Esophagus muscularis mucosa (tissue), 4 donors: ENCODE measurements at places on chromosomes 11 and 22.

DNA sequence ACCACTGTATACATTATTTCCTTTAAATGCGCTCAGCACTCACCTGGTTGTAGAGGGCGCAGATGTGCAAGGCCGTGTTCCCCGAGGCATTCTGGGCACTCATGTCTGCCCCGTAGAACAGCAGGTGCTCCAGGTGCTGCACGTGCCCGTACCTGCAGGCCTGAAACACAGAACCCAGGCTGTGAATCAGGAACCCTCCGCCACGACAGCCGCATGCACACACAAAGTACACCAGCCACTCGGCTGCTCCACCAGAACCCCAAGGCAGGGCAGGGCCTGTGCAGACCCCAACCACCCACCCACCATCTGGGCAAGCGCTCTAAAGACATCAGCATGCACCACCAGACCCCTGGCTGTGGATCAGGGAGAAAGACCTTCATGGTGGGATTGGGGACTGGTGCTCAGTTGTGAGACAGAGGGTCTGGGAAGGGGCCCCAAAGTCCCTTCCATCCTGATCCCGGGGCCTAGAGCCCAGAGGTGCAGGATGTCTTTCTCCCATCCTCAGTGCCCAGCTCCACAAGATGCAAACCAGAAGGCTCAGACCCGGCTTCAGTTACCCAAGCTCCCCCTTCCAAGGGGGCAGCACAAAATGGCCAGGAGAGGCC lies 177.2 kb downstream of the SHANK2 start:
- no peak for DNase-seq

- DNase-seq: no peak
Observed at GRCh38 chr11:384511-384910, 9.5 kb upstream of the PKP3 start.

- DNase-seq: no peak
Observed at GRCh38 chr11:74354036-74354435, 42.6 kb upstream of the P4HA3 start.

GRCh38 chr22:50105208-50106100 lies 15.6 kb downstream of the MOV10L1 start:
- DNase-seq: no peak

- no peak for DNase-seq
Observed at GRCh38 chr11:104594228-104594958, 303.9 kb downstream of the CASP12 start.

- no peak for DNase-seq
Observed at GRCh38 chr11:63920126-63920938, 3.4 kb upstream of the RCOR2 start.

GRCh38 chr11:72553706-72554105 lies 119.4 kb upstream of the CLPB start:
- DNase-seq: no peak

DNA sequence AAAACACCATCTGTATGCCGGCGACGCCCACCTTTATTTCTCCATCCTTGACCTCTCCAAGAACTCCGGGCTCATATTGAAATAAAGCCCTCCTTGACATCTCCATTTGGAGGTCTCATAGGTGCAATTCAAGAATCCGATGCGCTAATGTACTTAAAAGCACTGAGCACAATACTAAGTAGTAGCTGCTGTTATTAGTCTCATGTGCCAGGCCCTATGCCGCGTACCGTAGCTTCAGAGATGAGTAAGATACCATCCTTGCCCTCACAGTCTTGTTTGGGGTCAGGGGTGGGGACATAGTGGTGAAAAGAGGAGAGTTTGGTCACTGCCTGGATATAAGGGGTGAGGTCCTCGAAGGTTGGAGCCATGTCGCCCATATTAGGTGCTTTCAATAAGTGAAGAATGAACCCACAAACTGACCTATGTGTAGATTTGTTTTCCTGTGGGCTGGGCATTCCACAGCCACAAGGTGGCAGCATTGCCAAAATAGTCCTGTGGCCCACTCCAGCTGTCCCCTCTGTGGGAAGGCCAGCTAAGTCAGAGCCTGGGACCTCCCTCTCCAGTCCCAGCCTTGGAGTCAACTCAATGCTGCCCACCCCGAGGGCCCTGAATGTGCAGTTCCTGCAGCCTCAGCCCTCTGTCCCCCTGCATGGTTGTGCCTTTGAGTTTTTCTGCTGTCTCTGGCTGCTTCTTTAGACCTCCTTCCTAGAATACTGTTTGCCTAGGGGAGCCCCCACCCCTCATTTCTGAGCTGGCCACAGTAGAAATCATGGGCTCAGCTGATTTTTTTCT lies 6.5 kb downstream of the DCPS start:
- DNase-seq: peak; percentile 95

- no peak for DNase-seq
Observed at GRCh38 chr11:67289226-67289650, at the start of gene ANKRD13D. Gene ANKRD13D (plus strand): TSS chr11:67289303. CDS start chr11:67289461, 158 bp downstream.

DNA sequence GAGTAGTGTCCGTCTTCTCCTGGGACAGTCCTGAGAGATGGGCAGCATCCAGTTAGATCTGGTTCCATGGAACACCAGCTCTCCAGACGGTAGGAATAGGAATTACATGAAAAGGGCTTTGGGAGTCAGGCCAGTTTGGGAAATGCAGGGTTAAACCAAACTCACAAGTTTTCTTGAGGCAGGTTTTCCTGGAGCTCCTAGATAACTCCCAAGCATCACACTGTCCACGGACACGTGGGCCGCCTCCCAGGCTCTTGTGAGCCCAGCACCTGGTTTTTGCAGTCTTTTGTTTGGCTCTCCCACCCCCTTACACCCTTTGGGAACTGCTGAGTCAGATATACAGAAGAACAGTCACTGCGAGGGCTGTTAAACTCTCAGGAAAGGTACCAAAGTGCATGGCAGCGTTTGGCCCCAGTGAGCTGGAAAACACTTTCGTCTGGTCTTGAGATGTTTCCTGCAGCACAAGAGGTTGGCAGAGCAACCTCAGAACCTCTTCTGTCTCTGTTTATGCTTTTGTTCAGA lies 90.0 kb downstream of the BCR start:
- no peak for DNase-seq

GRCh38 chr11:71441251-71441650 lies 6.9 kb downstream of the DHCR7 start:
- DNase-seq: no peak

DNA sequence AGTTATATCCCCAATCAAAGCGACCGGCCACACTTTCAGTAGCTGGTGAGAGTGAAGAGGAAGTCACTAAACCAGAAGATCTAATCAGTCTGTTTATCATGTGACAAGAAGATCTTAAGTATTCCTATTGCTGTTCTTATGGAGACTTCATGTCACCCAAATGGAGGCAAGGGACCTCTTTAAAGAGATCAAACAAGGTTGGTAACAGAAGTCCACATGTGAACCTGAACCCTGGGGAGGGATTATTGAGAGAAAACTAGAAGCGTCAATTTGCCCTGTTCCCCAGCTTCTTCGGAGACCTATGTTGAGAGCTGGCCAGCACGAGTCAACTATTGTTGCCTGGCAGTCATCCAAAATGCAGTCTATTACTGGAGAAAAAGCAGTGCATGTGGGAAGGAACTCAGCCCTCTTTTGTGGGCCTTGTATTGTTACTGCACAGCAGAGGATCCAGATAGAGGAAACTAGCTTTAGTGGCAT lies 76.9 kb upstream of the CTSC start:
- DNase-seq: no peak

GRCh38 chr11:78190871-78191538 lies 2.3 kb downstream of the USP35 start:
- DNase-seq: no peak

GRCh38 chr11:86370171-86370570 lies 4.5 kb upstream of the CCDC81 start:
- no peak for DNase-seq

DNA sequence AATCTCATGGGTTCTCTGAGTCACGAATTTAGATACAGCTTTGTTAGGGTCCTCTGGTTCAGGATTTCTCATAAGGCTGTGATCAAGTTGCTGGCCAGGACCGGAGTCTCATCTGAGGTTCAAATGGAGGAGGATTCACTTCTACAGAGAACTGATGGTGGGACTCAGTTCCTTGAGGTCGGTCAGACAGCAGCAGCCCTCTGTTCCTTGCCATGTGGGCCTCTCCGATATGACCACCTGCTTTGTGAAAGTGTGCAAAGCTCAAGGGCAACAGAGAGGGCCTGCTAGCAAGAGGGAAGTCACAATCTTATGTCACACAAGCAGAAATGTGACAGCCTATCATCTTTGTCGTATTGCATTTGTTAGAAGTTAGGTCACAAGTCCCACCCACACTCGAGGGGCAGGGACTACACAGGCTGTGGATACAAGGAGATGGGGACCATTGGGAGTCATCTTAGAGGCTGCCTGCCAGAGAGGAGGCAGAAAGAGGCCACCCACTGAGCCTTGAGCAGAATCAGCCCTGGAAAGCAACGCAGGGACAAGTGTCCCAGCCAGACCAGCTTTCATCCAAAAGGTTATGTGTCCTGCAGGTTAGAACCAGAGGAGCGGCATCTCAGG lies 34.5 kb downstream of the RPUSD4 start:
- no peak for DNase-seq

DNA sequence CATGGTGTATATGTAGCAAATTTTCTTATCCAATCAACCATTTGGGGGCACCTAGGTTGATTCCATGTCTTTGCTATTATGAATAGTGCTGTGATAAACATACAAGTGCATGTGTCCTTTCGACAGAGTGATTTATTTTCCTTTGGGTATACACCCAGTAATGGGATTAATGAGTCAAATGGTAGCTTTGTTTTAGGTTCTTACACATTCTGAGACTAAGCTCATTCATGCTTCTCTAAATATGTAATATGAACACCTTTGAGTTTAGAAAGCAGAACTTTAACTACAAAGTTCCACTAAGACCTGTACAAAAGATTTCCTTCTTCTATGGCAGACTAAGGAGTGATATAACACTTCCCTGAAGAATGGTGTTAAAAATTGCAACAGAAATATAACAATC lies 627.0 kb downstream of the KCNA4 start:
- no peak for DNase-seq

GRCh38 chr11:131802440-131803115 lies 432.2 kb downstream of the NTM start:
- DNase-seq: no peak

DNA sequence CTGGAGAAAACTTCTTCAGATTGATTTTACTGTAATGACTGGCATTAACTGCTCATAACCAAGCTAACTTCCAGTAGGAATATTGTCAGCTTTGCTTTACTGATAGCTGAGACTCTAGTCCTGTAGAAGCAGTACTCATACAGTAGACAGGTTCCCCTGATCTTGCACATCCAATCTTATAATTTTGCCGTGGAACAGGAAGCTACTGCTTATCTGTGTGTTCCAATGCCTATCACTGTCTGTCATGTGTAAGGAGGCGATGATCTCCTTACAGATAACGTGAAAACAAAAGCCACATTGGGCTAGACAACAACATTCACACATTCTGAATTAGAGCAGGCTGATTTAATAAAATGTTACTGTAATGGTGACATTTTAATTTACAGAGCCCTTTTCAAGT lies 13.2 kb downstream of the HSD17B12 start:
- no peak for DNase-seq

DNA sequence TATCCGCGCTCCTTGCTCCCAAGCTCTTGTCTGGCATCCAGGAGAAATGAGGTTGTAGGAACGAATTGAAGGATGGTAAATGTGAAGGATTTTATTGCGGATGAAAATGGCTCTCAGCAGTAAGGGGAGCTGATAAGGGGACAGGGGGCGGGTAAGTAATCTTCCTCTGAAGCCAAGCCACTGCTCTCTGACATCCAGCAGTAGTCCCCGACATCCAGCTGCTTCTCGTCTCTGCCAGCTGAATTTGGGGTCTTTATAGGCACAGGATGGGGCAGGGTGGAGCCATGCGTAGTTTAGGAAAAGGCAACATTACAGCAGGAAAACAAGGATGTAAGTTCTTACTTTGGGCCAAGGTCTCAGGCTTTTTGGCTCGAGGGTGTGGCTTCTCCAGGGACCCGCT lies 1370.1 kb upstream of the RAG2 start:
- DNase-seq: no peak

- DNase-seq: no peak
Observed at GRCh38 chr11:108369064-108369463, 98.3 kb downstream of the C11orf65 start.

DNA sequence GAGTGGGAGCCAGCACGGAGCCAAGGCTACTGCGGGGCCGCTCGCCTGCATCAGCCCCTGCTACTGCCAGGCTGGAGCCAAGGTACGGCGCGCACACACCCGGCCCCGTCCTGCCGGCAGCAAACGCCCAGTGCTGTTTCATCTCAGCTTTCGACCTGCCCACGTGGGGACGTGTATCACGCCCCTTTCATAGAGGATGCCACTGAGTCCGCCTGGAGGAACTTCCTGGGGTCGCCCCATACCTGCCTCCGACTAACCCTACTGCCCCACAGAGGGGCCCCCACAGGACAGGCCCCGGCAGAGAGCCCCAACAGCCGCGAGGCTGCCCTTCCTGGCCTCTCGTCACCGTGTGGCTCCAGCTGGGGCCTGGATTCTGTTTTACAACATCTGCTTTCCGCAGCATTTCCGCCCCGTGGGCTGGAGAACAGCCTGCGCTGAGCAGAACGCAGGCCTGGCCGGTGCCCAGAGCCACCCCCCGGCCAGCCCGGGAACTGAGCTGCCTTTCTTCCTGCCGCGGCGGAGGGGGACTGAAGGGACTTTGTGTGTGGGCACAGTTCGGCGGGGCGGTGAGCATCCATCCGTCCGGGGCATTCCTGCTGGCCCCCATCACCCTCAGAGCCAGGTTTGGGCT lies 22.9 kb upstream of the ARHGAP8 start:
- no peak for DNase-seq

GRCh38 chr11:82577246-82577645 lies 156.4 kb downstream of the FAM181B start:
- no peak for DNase-seq

DNA sequence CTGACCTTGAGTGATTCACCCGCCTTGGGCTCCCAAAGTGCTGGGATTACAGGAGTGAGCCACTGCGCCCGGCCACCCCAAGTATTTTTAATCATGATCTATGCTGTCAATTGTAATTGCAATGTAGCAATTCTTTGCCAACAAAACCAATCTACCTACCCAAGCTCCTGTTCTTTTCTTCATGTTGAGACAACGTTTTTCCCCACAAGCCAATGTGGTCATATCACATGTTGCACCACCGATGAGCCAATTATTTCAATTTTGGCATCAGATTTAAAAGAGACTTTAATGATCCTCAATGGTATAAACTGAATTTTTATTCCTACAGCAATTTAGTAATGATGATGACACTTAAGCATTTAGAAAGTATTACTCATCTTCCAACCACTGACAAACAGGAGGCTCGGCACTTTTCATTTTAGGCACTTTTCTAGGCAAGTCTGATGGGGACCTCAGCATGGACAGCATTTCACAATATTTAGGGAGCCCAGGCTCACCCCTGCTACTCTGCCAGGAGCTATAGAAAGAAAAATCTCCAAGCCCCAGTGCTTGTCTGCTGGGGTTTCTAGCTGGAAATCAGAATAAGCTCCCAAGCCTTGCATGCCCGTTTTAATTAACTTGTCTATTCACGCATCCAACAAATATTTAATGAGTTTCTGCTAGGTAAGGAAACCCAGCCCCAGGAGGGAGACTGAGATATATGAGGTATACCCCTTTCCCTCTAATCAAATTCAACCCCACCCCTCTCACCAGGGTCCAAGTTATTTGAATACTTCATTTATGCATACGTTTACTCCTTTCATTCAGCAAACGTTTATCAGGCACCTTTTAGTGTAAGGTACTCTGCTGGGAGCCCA lies 291.4 kb downstream of the ST3GAL4 start:
- DNase-seq: no peak

- no peak for DNase-seq
Observed at GRCh38 chr22:29695129-29695926, 24.5 kb upstream of the CABP7 start.
